ENCODE measurements at places on chromosomes 3 and 15.
A peak's percentile ranks its signal among the peaks of the same experiment; 100 is the strongest.

DNA sequence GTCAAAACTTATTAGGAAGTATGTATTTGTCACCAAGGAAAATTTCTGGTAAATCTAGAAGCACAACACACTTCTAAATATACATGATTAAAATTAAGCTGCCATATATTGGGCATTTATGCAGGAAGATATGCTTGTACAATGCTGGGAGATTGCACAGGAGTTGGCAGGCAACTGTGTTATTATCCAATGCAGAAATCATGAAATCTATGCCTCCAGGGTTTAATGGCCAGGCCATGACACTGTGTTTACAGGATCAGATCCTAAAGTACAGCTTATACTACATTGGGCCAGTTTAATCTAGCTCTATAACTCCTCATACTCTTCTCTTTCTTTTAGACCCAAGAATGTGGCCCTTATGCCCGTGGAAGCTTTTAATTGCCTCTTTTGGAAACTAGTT is 391.4 kb upstream of the DPH6 start:
- no peak for DNase-seq

- DNase-seq, result no peak
These were observed 2.7 kb upstream of the CDC25A start for GRCh38 chr3:48190911-48191310.

- DNase-seq, result no peak
These were observed 284.8 kb upstream of the CTNNB1 start for GRCh38 chr3:40914475-40914874.

- no peak for DNase-seq
These were observed 269.0 kb downstream of the ABHD5 start for GRCh38 chr3:43959498-43960447.

DNA sequence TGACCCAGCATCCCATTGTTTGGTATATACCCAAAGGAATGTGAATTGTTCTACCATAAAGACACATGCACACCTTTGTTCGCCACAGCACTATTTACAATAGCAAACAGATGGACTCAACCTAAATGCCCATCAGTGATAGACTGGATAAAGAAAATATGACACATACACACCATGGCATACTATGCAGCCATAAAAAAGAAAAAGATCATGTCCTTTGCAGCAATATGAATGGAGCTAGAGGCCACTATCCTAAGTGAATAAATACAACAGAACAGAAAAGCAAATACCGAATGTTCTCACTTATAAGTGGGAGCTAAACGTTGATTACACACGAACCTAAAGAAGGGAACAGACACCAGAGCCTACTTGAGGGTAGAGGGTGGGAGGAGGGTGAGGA is 11.4 kb upstream of the USF3 start:
- no peak for DNase-seq

- no peak for DNase-seq
These were observed 29.8 kb downstream of the DUOX2 start for GRCh38 chr15:45084163-45084562.

- no peak for DNase-seq
These were observed 4.1 kb downstream of the PPM1M start for GRCh38 chr3:52249683-52250082.

- DNase-seq, result peak; percentile 87
These were observed 57.2 kb upstream of the SLC7A14 start for GRCh38 chr3:170642882-170643601.

- DNase-seq, result no peak
These were observed 1.8 kb upstream of the CSPG5 start for GRCh38 chr3:47580481-47580880.

DNA sequence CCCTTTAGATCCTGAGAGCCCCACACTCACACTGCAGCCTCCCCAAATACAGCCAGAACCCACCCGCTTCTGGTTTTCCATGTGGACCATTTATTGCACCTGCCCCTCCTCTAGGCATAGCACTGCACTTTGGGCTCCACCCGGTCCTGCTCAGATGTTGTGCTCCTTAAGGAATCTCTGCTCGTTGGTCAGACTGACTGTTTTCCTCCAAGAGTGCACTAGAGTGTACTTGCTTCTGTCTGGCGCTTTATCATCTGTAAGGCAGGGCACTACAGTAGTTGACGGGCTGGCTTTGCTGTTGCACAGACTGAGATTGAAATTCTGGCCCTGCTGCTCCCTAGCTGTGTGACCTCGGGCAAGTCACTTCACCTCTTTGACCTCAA is 124.1 kb downstream of the CACNA1D start:
- no peak for DNase-seq

- peak; percentile 69 for DNase-seq
These were observed 843 bp downstream of the GLCE start for GRCh38 chr15:69161079-69161877.

DNA sequence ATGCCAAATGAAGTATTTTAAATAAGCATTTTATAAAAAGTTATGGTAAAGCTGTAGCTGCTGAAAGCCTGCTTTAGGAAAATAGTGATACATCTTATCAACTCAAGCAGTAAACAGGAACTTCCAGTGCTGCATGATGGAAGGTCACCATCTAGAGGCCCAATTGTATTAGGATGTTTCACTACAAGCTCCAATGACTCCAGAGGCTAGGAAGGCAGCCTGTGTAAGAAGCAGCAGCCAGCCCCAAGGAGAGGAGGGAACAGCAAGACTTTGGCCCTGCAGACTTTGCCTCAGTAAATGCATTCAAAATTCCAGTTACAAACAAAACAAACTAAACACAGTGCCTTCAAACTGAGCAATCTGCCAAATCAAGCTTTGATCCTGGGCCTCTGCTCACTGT is 32.1 kb downstream of the ILDR1 start:
- DNase-seq, result no peak

DNA sequence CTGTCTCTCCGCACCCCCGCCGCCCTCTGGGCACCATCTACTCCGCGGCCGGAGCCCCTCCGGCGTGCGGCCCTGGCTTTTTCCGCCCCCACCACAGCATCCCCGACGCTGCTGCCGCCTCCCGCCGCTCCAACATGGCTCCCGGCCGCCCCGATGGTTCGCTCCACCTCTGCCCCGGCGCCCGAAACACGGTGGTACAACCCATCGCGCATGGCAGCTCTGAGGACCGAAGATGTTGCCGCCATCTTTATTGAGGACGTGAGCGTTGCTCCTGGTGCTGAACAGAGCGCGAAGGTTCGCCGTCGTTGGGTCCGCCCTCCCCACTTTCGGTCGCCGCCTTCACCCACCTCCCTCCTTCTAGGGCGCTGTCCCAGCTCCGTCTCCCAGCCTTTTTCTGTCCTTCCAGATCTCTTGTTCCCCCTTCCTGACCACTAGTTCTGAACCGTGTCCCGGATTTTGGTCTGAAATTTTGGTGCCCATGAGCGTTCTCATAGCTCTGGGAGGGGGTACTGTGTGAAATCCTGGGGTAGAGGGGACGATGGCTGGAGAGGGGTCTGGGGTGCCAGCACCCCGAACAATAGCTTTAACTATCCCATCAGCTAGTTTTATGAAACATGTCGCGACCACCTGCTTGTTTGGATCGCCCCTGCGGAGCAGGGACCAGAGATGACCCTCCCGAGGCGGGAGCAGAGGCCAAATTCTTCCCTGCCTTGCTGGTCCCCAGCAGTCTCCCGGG is at the start of gene CELSR3:
CELSR3 (minus strand) TSS at position 134 of the 736 bp plus-strand sequence. CDS start 252 bp downstream, outside the sequence.
- no peak for DNase-seq

- no peak for DNase-seq
These were observed 62.9 kb upstream of the GCNT3 start for GRCh38 chr15:59548501-59549226.

DNA sequence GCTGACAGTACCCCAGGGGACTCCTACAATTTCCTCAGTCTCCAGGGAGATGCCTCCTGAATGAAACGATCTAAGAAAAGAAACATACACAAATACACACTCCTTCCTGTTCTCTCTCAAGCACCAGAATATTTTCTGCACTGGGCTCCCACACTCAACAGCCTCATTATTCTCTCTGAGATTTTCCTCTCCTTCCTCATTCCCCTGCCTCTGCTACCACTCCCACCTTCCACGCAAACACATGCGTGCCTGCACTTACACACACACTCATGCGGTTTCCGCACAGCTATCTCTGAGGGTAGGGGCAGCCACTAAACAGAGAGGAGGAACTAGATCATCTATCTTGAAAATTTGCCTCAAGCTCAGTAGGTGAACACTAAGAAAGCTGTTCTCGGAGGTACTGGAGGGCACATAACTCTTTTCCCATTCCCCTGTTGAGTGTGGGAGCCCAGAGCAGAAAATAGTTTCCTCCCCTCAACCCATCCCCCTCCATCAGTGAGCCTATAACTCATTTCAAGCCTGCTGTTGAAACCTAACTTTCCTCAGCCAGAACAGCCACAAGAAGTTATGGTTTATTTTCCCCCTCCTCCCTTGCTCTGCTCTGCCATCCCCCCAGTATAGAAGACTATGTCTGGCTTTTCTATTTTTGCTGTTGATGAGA is 30.5 kb upstream of the TIPARP start:
- no peak for DNase-seq

- peak; percentile 100 for DNase-seq
These were observed 345 bp upstream of the CDV3 start for GRCh38 chr3:133573054-133573628.

DNA sequence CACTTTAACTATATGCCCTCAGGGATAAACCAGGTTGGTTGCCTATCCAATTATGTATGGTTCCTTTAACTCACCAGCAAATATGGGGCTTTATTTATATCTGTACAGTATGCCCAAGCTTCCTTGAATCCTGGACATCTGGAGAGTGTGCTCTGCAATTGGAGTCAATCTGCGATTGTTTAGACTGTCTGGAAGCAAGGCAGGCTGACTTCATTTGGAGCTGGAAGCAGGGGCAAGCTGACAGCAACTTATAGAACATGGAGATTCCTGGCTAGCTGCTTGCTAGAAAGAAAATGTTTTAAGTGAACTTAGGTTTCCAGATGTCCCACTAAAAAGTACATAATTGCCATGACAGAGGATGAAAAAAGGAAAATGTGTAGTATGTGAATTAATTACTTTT is 63.7 kb upstream of the TPRG1 start:
- no peak for DNase-seq

DNA sequence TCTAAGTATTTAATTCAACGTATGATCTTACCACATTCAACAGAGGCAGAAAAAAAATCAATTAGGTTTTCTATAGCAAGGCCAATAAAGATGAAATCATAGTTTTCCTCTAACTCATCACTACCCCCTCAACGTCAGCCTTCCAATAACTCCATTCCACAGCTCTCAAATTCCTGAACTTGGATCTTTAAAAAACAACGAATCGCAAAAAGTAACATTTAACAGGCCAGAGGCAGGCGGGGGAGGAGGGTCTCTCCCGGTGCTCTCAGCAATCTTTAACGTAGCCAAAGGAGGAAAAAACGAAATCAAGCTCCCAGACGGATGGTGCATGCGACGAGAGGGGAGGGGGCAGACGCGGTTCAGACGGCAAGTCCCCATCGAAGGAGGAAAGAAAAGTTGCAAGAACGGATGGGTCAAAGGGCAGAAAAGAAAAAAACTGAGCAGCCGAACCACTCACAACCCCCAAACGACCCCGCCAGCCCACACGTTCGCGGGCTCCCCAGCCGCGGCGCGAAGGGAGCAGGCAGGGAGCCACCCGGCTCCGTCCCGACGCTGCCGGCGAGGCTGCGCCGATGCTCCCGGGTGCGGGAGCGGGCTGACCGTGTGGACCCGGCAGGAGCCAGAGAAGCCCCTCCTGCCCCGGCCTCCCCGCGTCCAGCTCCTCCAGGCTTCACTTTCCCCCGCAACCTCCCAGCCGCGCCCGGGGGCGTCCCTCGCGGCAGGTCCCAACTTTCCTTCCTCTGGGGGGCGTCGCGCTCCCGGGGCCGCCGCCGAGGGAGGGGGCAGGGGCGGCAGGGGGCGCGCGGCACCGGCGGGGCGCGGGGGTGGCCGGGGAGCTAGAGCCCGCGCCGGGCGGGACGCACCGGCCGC is 703 bp downstream of the PEAK1 start:
- peak; percentile 66 for DNase-seq

GRCh38 chr15:91609966-91610365 is 243.5 kb upstream of the SLCO3A1 start:
- DNase-seq, result no peak

DNA sequence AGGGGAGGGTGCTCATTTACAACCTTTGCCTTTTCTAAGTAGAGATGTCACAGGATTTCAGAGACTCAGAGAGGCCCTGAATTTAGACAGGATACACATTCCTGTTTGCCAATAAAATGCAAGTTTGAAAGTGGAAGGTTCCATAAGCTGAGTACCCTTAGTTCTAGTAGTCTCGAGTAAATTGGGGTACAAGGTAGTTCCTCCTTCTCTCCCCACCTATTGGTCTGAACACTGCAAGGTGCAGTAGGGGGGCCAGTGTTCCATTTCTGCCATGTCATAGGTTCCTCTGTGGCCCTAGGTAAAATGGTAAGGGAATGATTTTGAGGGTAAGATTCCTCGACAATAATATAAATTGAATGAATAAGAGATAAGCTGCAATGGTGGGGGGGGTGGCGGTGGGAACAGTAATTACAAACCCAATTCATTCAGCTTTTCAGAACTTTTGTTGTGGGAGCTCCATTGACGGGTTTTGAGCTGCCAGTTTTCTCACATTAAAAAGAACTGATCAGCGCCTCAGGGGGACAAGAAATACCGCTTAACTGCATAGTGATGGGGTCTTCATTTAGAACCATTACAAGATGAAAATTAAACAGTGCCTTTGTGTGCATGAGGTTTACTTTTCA is 5.9 kb downstream of the SOX2 start:
- no peak for DNase-seq
